ENCODE measurements at places on chromosomes 5 and 9.

DNA sequence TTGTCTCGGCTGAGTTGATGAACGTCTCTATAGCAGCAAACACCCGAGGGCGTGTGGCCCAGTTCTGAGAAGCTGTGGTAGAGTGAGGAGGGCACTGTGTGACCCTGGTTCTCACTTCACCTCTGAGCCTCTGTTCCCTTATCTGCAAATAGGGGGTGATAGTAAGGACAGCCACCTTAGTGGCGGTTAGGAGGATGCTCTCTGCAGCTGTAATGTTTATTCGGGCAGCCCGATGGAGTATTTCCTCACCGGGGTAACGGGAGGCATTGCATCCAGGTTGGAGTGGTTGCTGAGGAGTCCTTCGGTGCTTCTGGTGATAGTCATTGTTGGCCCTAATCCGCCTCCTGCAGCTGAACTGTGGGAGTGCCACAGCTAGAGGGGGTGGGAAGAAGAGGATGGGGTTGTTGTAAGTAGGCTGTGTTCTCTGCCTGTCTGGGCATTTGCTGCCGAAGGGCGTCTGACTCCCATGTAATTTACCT is 13.9 kb downstream of the PRRC2B start:
- DNase-seq: peak; percentile 34

DNA sequence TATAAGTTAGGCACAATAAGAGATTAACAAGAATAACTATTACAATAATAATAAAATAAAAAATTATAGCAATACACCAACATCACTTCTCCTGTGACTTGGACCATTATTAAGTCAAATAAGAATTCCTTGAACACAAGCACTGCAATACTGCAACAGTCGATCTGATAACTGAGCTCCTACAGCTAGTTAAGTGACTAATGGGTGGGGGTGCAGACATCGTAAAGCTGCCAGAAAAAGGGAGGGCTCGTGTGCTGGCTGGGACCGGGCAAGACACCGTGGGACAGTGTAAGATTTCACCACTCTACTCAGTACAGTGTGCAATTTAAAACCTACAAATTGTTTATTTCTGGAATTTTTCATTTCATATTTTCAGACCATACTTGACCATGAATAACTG is 78.8 kb downstream of the SNX24 start:
- DNase-seq: no peak

DNA sequence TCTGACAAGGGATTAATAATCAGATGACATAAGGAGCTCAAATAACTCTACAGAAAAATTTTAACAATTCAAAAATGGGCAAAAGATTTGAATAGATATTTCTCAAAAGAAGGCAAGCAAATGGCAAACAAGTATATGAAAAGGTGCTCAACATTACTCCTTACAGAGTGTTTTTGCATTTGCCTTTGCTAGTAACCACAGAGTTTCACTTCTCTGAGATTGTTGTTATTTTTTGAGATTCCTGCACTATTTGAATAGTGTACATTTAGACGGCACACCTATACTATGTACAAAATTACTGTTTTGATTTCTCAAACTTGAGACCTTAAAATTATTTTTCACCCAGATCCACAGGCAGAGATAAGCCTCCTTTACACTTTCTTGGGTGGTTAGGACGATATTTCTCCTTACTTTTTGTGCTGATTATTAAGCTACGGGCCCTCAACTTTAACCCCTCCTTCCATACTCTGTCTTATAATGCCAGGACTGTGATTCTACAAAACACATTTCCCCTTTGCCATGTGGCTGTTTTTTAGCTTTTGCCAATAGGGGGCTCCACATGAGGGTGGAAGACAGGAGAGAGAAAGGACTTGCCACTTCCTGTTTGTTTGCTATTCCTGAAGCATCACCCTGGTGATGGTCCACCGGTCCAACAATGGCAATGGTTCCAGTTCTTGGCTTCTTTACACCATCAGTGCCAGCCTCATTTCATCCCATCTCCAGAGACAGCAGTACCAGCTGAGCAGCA is 65.0 kb upstream of the DAP start:
- DNase-seq: no peak

DNA sequence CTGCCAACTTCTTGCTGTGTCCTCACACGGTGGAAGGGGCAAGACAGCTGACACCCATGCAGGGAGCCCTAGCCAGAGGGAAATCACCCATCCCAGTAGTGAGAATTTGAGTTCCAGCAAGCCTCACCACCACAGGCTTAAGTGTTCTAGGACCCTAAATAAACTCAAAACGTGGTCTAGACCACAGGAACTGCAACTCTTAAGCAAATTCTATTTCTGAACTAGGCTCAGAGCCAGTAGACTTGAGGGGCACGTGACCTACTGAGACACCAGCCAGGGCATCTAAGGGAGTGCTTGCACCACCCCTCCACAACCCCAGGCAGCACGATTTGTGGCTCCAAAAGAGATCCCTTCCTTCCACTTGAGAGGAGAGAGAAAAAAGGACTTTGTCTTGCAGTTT is 96.0 kb upstream of the PHF24 start:
- no peak for DNase-seq

GRCh38 chr5:159844267-159845121 is 71.8 kb upstream of the ADRA1B start:
- DNase-seq: no peak

- DNase-seq: no peak
These were observed 24.2 kb upstream of the TMEM171 start for GRCh38 chr5:73096239-73096575.

GRCh38 chr5:74017786-74018211 is 391.8 kb downstream of the ARHGEF28 start:
- DNase-seq: no peak

DNA sequence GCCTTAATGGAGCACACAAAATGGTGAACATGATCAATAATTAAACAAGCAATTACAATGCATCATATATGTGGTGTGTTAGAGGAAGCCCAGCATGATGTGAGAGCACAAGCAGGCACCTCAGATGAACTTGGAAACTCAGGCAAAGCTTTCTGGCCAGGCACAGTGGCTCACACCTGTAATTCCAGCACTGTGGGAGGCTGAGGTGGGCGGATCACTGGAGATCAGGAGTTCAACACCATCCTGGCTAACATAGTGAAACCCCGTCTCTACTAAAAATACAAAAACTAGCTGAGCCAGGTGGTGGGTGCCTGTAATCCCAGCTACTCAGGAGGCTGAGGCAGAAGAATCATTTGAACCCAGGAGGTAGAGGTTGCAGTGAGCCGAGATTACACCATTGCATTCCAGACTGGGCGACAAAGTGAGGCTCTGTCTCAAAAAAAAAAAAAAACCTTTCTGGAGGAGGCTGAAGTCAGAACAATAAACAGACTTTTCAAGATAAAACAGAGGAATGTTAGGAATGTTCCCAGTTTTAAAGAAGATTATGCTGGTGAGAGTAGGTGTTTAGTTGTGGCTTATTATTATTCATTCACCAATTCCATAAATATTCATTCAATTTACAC is 159.4 kb downstream of the CEMIP2 start:
- DNase-seq: no peak

DNA sequence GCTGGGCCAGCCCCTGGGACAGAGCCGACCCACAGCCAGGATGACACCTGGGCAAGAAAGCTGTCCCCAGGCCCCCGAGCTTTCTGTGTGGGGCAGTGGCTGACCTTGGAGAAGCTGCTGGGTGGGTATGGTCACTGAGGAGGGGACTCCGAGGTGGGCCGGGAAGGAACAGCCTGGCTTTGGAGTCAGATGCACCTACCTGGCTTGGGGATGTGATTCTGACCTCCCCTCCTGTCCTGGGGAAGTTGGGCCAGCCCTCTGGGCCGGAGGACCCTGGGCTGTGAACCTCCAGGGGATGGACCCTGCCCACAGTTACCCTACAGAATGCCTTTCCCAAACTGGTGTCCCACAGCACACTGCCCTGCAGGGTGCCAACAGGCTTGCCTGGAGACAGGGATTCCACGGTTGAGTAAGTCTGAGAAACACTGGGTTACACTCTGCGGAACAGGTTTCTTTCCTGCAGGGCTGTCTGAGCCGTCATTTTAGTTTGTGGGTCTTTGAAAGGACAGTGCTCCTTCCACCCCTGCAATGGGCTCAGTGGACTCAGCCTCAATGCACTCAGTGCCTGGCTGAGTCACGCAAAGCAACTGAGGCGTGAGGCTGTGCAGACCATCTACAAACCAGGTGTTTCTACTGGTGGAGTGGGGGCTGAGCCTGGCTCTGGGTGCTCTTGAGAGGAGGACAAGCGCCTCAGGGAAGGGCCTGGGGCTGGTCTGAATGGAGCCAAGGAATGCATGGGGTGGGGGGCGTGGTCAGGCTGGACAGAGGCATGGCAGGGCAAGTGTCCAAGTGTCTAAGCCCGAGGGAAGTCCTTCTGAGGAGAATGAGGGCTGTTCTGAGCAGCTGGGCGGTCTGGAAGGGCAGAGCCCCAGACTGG is 41.3 kb upstream of the PHYKPL start:
- DNase-seq: no peak

DNA sequence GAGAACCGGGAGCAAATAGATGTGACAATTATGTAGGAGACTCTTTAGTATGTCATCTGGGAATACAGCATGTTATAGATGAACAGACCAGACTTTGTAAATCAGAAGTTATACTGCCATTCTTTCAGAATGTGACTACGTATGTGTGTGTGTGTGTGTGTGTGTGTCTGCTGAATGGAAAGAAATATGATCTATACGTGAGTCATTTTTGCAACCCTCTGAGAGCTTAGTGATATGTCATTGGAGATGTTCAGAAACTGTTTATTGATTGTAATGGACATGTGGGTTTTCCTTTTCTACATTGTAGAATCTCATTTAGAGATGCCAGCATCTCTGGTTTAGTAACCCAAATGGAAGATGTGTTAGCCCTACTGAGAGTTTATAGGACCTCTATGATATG is 731.5 kb downstream of the TLE1 start:
- no peak for DNase-seq

DNA sequence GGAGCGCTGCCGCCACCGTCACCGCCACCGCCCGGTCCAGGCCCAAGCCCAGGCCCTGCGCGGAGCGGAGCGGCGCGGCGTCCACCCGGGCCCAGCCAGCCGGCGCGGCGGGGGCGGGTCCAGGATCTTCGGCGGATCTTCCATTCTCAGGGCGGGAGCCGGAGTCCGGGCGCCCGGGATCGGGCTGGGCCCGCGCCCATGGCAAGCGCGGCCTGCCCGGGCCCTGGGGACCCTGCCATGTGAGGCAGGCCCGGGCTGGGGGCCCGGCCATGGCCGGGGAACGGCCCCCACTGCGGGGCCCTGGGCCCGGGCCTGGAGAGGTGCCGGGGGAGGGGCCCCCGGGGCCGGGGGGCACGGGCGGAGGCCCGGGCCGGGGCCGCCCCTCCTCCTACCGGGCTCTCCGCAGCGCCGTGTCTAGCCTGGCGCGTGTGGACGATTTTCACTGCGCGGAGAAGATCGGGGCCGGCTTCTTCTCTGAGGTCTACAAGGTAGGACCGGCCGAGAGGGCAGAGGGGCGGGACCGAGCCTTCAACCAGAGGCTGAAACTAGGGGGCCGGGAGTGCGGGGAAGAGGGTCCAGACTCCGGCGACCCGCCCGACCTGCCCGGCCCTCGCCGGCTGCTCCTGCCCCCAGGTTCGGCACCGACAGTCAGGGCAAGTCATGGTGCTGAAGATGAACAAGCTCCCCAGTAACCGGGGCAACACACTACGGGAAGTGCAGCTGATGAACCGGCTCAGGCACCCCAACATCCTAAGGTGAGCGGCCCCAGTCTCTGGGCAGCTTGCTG is 482 bp downstream of the TESK1 start:
- peak; percentile 20 for DNase-seq

- DNase-seq: no peak
These were observed 230.6 kb downstream of the GNA14 start for GRCh38 chr9:77417566-77417965.

DNA sequence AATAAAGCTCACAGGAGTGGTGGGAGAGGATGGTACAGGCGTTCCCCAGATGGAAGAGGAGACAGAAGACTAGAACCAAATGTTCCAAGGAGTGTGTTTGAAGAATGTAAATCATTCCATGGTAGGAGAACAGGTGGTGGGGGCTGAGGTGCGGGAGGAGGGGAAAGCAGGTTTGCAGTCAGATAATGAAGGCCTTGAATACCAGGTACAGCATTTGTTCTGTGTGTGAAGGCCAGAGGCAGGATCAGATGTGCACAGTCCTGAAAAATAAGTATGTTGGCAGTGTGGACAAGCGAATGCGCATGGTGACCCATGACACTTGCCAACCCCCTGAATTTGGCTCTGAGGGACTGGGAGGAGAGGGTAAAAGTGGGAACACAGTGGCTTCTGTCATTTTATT is 59.9 kb upstream of the ALDH1B1 start:
- no peak for DNase-seq

DNA sequence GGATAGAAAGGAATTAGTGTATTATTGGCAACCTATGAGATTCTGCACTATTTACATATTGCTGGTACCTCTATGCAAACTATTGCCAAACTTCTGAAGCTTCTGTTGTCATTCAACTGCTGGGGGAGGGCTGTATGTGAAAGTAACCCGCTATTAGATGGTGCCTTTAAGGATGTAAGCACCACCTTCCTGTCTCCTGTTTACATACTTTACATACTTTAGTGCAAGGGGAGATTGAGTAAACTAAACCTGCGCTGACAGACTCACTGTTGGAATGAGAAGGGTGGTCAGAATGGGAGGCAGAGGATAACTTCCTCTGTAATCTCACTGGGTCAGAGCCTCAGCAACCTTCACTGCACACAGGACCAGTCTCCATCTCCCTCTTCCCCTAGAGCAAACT is 123.8 kb downstream of the NR3C1 start:
- no peak for DNase-seq

GRCh38 chr5:35816881-35817521 is 39.7 kb upstream of the IL7R start:
- DNase-seq: no peak

DNA sequence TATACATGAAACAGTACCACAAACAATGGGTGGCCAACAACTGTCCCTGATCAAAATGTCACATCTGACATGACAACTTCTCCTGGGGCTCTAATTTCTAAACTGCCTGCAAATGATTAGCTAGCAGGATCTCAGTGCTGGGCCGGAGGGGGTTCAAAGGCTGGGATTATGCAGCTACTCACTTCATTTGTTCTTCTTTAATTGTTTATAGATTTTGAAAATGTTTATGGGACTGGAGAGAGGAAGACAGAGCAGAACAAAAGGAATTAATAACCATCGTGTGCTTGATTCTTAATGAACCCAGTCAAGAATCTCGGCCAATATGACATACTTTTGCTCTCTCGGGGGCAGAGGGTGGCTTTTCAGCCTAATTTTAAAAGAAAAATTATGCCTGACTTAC is 313.6 kb downstream of the NSG2 start:
- DNase-seq: no peak

- no peak for DNase-seq
These were observed 101.5 kb downstream of the DEPDC1B start for GRCh38 chr5:60598424-60598823.

DNA sequence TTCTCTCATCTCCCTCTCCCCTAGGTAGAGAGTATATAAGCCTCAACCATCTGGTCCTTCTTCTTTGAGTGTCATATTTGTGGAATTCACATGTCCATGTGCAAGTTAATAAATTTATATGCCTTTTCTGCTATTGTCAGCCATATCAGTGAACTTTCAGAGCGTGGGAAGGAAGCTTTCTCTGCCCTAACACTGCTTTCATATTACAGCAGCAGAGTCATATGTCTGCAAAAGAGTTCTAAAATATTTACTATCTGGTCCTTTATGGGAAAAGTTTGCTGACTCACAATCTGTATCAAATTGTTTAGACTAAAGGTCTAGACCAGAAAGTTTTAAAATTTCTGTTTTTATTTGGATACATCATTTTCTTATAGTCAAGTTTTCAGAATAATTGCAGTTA is 669.0 kb downstream of the LRRC70 start:
- no peak for DNase-seq

- no peak for DNase-seq
These were observed 94.4 kb downstream of the CAMSAP1 start for GRCh38 chr9:135812961-135813360.

- DNase-seq: no peak
These were observed 135.0 kb upstream of the FBN2 start for GRCh38 chr5:128673000-128673399.

Measured in activated CD4-positive, alpha-beta T cell treated with anti-CD3 and anti-CD28 coated beads for 4 hours (primary cell).